Fibroblast of pulmonary artery (primary cell): ENCODE measurements at places on chromosomes 2 and 18.

DNA sequence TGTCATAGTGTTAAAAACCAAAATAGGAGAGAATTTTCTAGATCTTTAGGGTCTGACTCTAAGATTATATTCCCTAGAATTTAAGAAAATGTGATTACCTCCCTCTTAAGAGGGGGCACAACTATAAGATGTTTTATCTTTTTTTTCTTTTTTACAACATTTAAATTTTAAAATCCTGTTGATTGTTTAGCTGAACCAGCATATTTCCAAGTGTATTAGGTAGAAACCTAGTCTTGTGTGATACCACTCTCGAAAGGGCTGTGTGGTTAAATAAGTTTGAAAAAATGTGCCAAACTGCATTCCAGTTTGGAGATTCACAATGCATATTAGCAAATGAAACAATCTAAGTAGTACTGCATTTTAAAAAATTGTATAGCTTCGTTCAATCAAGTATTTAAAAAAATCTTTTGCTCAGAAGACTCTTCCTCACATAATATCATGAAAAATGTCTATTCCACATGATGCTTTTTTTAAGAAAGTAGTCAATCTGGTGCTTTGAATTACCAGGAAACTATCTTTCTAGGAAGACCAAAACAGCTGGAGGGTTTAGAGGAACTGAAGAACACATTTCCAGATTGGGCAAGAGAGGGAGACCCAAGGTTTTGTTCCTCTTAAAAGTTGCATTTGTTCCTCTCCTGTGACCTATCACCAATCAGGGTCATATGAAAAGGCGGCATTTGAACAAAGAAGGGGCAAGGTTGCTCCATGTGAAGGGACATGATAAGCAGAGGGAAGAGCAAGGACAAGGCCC, 98.8 kb downstream of the DPP4 start:
- no peak for DNase-seq

DNA sequence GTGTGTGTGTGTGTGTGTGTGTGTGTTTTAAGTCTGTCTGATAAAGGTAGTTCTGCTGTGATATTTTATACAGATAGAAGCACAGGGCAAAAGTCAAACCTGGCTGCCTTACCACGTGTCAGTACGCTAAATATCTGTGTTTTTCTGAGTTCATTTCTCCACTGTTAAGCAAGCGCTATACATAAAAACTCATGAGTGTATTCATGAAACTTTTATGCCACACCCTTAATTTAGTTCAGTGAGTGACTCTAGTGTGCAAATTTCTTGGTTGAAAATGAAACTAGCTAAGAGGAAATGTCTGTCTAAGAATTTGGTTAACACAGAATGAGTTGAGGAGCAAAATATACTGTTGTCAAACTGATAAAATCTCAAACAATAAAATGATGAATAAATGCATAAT, 11.2 kb downstream of the CASP10 start:
- no peak for DNase-seq

DNA sequence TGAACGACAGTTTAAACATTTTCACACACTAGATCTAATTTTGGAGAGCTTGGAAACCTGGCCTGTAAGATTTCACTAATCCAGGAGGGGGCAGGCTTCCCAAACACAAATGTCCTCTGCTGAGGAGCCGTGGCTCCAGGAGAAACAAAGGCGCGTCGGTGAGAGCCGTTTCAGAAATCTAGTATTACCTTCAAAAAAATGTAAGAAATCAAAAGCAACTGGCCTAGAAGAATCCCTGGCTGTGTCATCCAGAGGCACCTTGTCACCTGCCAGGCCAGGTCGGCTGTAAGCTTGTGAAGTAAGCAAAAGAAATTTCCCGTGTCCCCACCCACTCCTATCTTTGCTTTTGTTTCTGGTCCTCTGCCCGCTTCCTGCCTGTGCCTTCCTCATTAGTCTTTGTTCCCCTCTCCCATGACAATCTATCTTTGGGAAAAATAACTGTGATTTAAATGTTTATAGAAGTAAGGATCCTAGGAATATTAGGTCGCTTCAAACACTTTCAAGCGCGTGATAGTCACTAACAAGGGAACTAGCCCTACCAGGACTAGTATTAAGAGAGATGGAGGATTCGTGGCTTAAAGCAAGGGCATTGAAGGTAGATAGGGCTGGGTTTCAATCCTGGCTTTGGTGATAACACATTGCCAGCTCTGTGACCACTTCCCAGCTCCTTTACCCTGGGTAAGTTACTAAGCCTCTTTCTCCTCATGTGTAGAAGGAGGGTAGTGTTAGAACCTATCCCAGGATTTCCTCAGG, 99.5 kb upstream of the STK39 start:
- peak; percentile 76 for DNase-seq

DNA sequence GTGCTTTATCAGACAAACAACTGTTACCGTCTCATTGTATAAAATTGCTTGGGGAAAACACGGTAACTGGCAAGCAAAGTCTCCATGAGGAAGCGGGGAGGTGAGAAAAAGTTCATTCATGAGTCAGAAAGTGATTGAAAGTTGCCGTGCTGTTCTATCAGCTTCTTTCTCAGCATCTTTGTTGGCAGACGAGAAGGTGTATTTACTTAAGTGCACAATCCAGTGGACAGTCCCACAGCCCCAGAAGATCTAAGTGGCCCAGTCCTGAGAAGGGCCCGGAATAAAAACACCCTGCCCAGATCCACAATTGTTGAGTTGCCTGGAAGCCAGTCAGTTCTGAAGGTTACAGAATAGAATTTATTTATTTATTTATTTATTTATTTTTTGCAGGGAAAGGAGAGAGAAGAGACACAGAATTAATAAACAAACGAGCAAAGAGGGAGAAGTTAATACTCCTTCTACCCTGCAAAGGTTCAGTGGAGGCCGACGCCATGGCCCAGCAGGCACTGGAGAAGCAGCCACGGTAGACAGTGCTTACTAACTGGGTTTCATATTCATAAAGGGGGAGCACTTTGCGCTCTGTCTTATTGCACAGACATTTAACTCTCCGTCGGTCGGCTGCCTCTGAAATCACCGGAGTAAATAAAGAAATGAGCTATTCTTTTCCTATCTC, 676.0 kb upstream of the SALL3 start:
- DNase-seq, result no peak

DNA sequence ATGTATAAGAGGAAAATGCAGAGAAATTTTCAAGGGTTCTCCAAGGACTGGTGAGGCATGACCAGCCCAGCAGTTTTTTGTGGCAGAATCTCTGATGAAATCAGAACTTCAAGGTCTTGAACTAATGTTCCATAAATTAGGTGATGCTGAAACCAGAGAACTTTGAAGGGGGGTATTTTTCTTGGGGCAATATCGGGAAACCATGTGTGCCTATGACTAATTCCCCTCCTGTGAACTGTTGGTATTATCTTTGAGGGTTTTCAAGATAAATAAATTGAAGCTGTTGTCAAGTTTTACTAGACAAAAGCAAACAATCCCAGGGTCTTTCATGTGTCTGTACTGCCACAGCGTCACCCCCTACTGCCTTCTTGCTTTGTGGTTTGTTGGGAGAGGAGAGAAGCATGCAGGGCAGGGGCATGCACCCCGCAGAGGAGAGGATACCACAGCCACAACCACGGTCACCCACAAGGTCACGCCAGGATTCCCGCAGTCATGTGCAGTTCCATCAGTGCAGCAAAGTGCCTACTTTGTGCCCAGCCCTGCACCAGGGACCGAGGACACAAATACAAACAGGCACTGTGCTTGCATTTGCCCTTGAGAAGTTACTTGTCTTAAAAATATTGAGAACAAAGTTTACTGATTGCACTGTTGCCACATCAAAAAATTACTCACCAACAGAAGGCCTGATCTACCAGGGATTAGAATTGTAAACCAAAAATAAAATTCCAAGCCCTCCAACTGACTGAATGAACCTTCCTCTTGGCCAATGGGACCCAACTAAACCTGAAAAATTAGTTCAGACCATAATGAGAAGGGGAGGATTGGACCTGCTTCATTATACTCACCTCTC, 413.3 kb upstream of the TRIB2 start:
- DNase-seq, result peak; percentile 95

- no peak for DNase-seq
Observed at GRCh38 chr2:38125842-38126241, 49.9 kb upstream of the CYP1B1 start.

- peak; percentile 58 for DNase-seq
Observed at GRCh38 chr18:9016633-9017166, 85.8 kb upstream of the NDUFV2 start.

DNA sequence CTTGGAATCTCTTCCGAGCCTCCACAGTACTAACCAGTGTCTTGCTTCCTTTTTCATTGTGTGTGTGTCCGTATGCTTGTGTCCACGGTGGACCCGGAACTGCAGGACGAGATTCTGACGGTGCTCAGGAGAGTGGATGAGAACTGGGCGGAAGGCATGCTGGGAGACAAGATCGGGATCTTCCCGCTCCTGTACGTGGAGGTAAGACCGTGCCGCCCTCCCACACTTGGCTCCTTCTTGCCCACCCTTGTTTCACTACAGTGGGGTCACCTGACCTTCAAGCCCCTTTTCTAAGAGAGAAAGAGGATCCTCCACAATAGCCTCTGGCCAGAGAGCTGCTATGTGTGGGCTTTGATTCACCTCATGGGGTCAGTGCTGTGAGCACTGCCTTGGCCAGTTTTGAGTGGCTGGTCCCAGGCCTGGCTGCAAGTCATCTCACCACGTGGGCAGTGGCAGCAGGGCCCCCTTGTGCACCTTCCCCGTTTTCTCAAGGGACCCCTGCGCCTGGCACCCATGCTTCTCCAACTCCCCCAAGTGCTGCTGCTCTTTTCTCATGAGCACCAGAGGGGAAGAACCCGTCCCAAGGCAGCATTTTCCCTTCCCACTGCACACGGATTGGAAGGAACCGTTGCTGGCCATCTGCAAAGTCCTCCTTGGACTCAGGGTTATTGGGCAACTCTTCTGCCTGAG, 242.1 kb downstream of the SEPTIN10 start:
- DNase-seq, result no peak

DNA sequence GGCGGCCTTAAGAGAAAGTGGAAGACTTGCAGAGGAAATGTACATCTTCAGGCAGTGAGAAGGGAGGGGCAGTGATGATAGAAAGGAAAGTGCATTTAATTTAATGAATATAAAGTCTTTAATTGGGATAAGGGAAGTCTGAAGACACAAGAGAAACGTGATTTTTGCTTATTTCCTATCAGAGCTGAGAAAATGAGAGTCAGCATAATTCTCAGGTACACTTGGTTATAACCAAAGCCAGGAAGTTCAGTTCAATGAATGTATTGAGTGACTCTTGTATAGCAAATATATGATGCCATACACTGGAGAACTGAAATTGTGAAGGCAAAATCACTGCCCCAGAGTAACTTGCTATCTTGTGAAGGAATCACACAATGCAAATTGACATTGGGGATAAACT, 256.3 kb downstream of the LRRTM1 start:
- DNase-seq, result no peak

DNA sequence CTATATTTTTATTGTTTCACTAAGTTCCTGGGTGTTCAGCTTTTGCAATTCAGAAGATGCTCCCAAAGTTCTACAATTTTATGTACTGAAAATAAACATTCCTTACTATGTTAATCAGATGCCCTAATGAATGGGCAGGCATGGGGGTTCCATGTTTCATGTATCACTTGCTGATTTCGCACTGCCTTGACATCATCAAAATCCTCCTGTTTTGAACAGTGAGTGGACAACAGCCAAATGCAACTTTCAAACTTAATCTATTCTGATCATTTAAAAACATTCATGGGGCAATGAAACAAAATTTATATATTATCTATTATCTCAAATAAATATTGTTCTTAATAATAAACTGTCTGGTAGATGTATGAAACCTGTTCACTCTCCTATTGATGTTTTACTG, 43.2 kb downstream of the ZEB2 start:
- no peak for DNase-seq

DNA sequence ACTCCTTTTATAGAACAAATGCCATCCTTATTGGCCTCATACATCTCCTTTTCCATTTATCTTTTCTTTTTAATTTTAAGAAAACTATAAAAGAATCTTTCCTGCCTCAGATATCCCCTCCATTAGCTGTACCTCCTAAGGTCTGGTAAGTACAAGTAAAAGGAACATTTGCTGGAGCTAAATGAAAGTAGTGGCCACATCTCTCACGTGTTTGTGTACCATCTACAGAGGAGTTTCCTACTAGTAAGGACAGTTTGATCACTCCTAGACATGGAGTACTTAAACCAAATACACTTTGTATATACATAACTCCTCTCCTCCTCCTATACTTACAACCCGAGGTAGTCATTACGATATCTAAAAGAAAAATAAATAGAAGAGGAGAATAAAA, 504.8 kb downstream of the LRRTM4 start:
- no peak for DNase-seq

DNA sequence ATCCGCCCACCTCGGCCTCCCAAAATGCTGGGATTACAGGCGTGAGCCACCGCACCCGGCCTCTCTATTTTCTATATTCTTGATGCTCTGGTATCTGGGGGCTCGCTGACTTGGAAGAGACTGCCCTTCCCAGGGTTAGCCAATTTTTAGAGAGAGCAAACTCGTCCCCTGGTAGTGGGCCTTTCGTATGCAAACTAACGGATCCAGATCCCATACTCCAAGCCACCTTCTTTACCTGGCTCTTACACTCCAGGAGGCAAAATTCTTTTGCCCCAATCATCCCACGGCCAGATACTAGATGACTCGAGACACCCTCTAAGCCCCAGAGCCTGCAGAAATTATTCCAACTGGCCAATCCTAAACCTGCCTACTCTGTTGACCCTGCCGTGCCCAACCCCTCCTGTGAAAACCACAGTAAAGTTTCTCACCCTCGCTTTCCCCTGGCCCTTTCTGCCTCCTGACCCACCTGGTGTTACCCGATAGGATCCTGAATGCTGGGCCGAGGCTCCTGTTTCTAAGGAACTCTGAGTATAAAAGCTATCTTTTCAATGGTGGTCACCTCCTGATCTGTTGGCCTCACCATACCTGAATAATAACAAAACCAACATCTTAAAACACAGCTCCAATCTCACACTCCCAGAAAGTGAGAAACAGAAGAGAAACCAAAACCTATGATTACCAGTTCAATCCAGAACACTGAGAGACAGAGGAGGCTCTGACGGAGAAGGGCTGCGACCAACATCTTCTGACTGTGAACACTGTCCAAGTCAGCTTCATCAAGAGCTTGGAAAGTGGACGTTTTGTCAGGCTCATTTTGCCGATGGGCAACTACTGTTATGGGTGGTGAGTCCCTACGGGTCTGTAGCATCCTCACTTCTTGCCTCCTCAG, 57.6 kb upstream of the ZNF532 start:
- DNase-seq, result no peak

- no peak for DNase-seq
Observed at GRCh38 chr2:232973796-232974195, 39.3 kb downstream of the NGEF start.
